Suppressor macrophage treated with lipopolysaccharide for 1 hour (primary cell): ENCODE measurements at places on chromosomes 7 and 10.

- DNase-seq = no peak
These were observed 85.2 kb downstream of the CHCHD3 start for GRCh38 chr7:132996581-132997242.

DNA sequence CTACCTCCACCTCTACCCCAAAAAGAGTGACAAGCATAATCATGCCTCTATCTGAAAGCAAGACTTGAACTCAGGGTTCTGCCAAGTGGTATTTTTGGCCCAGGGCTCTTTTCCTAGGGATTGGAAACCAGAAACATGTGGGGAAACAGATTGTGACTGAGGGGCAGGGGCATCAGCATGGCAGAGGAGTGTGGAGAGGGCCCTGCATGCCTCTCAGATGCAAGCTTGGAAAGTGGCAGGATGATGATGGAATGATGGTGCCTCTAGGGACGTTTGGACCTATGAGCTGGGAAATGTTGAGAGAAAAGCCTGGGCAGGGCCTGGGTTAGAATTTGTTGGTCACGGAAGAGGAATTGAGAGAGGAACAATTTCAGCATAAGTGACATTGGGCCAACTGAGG, 78.4 kb upstream of the LEP start:
- DNase-seq = no peak

DNA sequence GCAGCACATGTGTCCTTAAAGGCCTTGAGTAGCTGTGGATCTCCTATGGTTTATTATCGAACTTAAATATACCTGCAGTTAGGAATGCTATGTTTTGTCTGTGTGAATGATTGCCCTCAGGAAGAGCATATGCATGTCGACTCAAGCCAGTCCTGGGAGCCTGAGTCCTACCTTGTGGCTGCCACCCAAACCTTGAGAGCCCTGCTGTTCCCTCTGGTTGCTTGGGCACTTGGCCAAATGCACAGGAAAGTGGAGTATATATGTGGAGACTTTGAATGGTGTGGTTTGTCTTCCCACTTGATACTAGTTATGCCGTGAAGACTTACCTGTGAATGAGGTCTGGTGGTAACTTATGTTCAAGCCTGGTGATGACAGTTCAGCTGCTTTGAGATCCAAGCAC, 409.8 kb downstream of the LRMDA start:
- DNase-seq = no peak

DNA sequence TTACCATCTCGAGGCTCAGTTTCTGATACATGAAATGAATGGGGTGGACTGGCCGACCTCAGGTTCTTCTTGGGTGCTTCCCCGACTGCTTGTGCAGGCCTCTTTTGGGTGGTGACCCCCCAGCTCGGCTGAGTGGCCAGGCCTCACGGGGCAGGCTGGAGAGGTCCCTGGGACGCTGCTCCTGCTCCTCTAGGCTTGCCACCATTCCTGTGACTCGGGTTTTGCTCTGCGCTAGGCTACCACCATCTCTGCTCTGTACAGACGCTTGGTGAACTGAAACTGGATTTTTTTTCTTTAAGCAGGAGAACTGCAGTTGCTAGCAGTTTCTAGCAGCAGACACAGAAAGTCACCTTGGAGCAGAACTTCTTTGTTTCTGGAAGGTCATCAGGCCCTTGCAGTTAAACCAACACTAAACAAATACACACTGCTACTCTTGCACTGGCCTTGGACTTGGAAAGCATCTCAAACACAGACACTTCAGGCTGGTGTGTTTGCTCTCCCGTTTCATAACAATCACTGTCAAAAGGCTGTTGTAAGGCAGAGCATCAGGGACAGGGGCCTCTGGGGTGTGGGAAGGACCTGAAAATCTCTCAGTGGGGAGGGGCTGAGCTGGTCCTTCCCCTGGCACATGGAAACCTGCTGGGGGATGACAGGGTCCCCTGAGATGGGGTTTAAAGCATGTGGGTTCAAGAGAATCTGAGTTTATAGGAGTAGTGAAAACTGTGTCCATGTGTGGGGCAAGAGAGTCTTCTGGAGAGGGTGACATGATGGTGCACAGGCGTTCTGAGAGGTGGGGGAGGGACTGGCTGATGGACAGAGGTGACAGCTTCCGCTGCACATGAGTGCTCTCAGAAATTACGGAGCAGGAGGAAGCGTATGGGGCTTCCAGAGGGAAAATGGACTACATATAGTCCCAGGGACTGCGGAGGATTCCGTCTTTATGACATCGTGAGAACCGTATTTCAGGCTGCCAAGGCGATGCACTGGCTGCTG, 35.0 kb upstream of the GIMAP8 start:
- no peak for DNase-seq

- DNase-seq = no peak
These were observed 272.2 kb upstream of the YAE1 start for GRCh38 chr7:39294022-39294421.

DNA sequence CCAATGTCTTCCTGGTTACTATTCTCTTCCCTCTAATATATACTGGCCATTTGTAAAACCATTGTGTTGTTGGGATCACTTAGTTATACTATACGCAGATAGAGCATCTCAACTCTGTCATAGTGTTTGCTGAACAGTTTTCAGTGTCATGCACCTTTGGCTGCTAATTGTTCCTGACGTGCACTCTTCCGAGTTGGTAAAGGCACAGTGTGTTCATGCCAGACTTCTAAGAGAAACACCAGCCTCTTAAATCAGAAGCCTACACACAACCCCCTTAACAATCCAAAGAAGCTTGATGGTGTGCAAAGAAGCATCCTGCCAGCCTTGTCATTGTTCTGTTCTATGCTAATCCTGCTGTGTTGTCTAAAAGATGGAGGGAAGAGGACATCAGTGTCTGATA, 131.1 kb downstream of the MAPK8 start:
- no peak for DNase-seq

DNA sequence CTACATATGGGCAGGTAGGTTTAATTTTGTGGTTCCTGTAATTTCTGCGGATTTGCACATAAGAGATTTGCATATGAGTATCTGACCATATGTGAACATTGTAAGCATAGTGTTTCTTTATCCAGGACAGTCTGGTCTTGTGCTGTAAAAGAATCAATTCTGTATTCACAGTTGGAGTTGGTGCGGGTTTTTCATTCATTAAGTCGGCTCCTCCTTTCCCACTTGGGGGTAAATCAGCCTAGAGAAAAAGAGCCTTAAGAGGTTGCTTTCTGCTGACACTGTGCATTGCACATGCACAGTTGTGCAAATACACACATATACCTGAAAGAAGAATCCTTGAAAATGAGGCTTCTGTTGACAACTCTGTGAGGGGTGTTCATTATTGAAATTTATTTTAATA, 6.1 kb upstream of the CYP26C1 start:
- DNase-seq = no peak

DNA sequence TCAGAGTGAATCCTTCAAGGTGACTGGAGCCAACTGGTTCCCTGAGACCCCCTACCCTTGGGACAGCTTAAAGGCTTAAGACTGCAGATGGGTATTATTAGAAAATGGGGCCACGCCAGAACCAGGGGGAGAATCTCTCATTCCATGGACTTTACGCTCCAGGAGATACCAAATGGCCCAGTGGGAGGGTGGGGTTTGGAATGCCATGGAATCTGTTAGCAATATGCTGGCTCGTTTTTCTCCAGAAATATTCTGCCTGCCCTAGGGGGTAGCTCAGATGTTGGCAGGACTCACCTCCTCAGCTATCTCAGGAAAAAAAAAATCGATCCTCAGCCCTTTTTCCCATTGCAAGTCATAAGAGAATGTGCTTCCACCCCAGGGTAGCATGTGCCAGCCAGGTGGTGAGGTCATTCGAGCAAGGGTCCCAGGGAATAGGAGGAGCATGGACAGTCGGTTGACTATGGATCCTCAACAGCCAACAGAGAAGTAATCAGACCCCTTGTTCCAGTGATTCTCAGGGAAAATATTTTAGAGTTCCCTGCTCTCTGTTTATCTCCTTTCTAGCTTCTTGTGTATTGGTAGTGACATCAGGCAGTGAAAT, 22.9 kb downstream of the SVIL start:
- DNase-seq = no peak

DNA sequence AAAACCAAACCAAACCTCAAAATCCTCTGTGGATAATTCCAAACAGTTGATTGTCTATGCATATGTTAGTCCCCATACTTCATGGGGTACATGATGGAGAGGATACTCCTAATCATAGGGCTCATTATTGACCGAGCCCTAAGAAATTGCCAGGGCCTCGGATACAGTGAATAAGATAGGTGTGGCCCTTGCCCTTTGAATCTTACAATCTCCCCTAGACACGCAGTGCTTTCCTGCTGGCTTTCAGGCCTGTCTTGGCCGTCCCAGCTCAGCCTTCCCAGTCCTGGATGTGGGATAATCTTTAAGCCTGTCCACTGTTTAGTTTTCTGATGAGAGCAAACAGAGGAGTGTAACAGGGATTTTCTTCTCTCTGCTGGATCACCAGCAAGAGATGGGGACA, 161.8 kb downstream of the TMEM178B start:
- no peak for DNase-seq

DNA sequence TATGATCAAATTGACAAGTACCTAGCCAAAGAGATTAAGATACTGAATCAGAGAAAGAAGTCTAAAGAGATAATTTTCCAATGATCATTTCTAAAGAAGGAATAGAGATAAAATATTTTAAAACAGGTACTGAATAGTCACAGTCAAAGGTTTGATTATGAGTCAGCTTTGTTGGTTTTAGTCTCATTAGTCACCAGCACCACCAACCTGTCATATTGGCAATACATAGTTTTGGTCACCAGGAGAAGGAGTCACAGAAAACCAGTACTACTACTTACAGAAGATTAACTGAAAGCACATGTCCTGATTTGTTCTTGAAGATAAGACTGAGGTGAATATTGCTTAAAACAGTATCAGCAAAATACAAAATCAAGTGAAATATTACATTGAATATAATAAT, 34.6 kb downstream of the ZEB1 start:
- DNase-seq = peak; percentile 33

GRCh38 chr7:65981965-65982792, at the start of gene GUSB:
GUSB (minus strand) TSS chr7:65982213; CDS start chr7:65982183, 30 bp downstream.
- peak; percentile 96 for DNase-seq

DNA sequence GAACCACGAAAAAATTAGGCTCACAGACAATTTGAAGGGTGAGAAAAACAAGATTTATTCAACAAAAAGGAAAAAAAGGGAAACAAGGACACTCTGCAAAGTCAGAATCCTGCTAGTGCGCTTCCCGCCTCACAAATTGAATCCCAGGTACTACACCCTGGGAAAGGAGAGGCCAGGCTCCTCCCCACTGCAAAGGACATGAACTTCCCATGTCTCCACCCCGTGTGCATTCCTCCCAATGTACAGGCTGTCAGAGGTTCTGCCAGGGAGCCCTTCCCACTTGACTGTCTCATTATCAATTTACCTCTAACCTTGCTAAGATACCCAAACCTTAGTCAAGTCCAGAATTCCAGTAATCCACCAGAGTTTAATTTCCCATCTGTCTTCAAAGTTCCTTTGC, 70.4 kb upstream of the CDK1 start:
- DNase-seq = no peak

GRCh38 chr10:102918817-102919245, 737 bp downstream of the CNNM2 start:
- no peak for DNase-seq

GRCh38 chr7:111593343-111593742, 31.1 kb upstream of the IMMP2L start:
- no peak for DNase-seq

- DNase-seq = no peak
These were observed 393.0 kb upstream of the MTPN start for GRCh38 chr7:136370137-136370536.

- peak; percentile 37 for DNase-seq
These were observed 98.2 kb downstream of the TNS3 start for GRCh38 chr7:47483604-47484273.

DNA sequence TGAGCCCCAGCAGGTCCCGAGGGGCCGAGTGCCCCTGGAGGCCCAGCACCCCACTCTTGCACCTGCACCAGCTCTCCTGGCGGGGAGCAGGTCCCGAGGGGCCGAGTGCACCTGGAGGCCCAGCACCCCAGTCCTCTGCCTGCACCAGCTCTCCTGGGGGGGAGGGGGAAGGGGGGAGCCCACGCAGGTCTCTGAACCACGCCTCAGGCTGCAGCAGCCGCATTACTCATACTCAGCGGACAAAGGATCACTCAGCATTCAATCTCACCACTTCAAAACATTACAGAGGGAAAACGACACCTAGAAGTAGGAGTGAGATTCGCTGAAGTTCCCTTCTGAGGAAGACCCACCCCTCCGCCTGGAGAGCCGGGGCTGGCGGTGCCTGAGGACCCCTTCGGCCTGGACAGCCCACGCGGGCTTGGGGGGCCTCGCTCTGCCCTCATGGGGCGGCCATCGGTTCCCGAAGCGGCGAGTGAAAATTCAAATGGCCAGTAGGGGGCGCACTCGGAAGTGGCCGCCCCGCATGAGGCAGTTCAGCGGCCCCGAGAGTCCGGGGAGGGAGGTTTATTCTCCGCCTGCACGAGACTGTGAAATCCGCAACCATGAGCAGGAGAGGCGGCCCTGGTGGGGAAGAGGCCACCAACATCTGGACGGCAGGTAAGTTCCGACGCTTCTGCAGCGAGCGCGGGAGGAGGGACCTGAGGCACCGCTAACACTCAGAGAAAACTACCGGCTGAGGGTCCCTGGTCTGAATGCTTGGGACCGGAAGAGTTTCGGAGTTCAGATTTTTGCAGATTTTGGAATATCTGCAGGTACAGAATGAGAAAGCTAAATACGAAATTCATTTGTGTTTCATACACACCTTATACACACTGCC, 1.1 kb upstream of the GPER1 start:
- peak; percentile 83 for DNase-seq

DNA sequence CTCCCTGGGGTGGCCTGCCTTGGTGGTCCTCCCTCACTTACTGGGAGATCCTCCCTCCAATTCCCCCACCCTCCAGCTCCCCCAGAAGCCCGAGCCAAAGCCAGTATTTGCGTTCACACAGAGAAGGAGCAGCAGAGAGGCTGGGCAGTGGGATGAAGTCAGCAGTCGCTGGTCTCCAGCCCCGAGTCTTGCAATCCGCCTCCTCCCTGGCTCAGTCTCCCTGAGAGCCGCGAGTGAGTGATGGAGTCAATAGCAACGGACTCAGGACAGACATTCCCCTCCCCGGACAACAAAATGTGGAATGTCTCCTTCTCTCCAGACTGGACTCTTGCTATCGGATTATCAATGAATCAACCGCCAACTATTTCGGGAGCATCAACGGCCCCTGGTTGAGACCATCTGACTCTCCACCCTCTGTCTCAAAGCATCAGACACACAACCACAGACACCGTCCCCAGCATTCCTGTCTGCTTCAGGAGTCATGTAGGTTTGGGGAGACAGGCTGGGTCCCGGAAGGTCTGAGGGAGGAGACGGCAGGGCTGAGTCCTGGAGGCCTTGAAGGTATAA, 178.4 kb downstream of the SH3PXD2A start:
- no peak for DNase-seq

DNA sequence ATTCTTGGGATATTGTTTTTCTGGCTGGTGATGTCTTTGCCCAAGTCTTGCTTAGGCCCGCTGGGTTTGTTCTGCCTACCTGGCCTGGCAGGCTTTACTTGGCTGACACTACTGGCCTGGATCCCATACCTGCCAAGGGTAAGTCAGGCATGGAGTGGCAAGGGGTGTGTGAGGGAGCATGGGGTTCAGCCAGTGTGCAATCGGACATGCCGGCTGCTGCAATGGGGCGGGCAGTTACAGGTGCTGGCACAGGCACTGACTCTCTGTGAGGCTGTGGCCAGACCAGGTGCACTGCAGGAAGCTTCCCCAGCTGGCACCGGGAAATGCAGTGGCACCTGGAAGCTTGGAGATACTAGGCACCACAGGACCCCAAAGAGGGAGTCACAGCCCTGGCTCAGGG, 168.4 kb downstream of the PON1 start:
- DNase-seq = no peak
